ENCODE measurements at places on chromosomes 13 and 19.

DNA sequence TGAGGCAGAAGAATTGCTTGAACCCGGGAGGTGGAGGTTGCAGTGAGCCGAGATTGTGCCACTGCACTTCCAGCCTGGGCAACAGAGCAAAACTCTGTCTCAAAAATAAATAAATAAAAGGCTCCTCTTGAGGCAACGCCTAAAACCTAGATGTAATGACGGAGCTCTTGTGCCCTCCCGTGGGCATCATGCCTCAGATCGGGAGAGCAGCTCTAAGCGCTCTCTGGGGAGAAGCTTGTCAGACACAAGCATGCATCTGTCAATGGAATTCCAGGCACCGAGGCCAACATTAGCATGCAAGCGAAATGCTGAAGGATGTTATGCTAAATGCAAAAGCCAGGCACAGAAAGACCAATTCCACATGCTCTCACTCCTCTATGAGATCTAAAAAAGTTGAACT, 45.6 kb upstream of the MRI1 start:
- DNase-seq: no peak

DNA sequence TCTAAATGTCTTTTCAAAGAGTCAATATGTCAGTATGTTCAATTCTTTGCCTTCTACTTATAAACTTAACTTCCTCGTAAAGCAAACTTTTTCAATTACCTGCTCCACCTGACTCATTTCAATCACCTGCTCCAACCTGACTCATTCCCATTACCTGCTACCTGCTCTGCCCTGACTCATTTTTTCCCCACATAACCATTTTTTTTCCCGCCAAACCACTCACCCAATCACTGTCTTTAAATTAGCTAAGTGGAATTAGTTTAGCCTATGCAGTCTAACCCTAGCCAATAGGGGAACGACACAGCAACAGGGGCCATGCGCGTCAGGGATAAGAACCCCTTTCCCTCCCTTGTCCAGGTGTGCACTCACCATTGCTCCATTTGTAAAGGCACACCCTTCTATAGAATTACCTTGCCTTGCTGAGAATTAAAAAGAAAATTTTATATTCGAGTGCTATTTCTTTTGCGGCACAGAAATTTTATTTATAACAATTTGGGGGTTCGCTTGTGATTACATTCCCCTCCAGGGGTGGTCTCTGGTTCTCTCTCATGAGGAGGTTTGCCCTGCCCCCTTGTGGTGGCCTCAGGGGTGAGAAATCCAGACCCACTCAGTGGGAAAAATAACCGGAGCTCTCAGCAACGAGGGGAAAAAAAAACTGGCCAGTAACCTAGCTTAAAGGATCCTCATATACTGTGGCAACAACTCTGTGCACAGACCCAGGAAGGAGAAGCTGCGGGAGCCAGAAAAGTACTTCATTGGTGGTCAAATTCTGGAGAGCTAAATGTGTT, 193.1 kb downstream of the ZNF486 start:
- no peak for DNase-seq

DNA sequence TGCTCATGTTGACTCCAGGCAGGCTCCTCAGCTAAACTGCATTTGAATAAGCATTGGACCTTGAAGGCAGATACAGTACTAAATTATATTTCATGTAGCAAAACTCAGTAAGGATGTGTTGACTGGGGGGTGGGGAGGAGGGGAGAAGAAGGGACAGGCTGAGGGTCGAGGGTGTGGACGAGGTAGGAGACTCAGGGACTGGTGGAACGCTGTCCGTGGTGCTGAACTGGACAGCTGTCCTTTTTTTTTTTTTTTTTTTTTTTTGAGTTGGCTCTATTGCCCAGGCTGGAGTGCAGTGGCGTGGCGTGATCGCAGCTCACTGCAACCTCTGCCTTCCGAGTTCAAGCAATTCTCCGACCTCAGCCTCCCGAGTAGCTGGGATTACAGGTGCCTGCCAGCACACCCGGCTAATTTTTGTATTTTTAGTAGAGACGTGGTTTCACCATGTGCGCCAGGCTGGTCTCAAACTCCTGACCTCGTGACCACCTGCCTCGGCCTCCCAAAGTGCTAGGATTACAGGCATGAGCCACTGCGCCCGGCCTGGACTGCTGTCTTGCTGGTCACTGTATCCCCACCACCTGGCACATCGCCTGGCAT, 33.2 kb upstream of the CASP14 start:
- DNase-seq: no peak

DNA sequence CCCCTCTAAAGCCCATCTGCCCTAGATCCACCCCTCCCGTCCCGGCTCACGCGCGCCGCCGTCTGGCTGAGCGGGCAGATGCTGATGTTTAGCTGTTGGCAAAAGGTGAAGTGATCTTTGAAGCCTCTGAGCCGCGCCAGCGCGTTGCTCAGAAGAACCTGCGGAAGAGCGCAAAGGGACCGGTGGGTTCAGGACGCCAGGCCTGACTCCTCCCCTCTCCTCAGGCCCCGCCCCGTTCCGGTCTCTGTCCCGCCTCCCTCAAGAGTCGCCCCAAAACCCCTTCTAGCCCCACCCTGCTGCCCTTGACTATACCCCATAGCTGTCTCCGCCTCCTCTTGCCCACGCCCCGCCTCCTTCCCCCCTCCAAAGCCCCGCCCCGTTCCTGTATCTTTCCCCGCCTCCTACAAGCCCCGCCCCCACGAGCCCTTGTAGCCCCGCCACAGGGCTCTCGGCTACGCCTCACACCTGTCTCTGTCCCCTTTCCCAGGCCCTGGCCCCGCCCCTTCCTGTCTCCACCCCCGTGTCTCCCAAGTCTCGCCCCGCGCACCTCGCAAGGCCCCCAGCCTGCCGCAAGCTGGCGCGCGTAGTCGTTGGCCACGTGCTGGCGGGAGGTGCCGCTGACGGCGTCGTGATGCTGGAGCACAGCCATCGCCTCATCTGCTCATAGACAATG, 9.5 kb downstream of the MAN2B1 start:
- no peak for DNase-seq

- DNase-seq: peak; percentile 58
These were observed 1.2 kb downstream of the RABAC1 start for GRCh38 chr19:41957838-41958366.

DNA sequence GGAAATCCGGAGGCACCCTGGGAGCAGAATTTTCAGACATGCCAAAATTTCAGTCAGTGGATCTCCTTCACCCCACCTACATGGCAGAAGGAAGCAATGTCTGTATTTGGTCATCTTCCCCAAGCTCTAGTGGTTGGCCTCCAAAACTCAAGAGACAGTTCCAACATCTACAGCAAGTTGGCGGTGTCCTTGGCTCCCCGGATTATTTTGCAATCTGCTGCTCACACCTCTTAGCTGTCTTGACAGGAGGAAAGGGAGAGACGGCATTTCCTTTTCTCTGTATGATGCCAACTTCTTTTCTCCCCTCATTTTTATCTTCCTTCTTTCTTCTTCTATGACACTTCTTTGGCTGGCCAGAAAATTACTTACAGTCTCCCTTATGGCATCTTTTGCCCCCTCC, 159.9 kb downstream of the SUCLA2 start:
- no peak for DNase-seq

GRCh38 chr19:7744871-7745650, 2.3 kb downstream of the CD209 start:
- DNase-seq: no peak

- DNase-seq: no peak
These were observed 14.5 kb downstream of the SHISA2 start for GRCh38 chr13:26037302-26037701.

DNA sequence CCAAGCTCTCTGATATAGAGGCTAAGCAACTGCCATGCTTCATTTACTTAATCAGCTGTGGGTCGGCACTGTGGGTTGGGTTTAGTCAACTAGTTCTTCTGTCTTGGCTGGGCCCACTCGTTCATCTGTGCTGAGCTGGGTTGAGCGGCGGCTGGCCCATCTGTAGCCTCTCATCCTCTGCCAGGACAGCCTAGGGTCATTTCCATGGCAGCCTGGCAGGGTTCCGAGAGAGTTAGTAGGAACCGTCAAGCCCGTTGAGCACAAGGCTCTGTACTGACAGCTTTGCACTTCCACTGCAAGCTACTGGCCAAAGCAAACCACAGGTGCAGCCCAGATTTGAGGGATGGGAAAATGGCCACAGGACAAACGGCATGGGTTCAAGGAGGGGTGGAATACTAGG, 6.6 kb upstream of the ZNF835 start:
- no peak for DNase-seq

- no peak for DNase-seq
These were observed 7.5 kb downstream of the ARHGEF7 start for GRCh38 chr13:111122631-111123030.

DNA sequence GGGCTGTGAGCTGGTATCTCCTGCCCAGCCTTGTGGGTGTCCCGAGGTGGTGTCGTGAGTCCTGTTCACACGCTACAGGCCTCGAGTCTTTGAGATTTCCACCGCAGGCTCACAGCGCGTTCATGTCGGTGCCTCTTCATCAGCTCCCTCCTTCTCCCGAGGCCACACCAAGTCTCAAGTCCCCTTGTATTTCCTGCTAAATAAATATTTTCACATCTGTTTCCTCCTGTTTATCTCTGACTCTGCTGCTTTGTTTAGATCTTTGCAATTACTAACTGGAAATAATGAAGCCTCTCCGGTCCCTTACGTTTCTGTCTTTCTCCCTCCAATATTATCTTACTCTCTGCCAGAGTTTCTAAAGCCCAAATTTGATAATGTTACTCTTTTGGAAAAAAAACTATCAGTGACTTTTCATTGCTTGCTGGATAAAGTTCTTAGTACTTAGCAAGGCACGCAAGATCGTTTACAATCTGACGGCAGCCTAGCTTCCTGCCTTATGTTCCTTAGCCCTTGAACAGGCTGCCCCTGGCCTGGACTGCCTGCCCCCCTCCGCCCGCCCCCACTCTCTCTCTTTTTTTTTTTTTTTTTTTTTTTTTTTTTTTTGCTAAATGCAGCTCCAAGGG, 130.5 kb upstream of the RNF113B start:
- no peak for DNase-seq

DNA sequence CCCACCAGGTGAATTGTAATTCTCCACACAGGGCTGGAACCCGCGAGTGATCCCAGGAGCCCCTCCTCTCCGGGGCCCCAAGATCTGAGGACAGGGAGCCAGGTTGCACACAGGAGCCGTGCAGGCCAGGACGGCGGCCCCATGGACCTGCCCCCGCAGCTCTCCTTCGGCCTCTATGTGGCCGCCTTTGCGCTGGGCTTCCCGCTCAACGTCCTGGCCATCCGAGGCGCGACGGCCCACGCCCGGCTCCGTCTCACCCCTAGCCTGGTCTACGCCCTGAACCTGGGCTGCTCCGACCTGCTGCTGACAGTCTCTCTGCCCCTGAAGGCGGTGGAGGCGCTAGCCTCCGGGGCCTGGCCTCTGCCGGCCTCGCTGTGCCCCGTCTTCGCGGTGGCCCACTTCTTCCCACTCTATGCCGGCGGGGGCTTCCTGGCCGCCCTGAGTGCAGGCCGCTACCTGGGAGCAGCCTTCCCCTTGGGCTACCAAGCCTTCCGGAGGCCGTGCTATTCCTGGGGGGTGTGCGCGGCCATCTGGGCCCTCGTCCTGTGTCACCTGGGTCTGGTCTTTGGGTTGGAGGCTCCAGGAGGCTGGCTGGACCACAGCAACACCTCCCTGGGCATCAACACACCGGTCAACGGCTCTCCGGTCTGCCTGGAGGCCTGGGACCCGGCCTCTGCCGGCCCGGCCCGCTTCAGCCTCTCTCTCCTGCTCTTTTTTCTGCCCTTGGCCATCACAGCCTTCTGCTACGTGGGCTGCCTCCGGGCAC, 3.9 kb downstream of the FFAR1 start:
- no peak for DNase-seq

DNA sequence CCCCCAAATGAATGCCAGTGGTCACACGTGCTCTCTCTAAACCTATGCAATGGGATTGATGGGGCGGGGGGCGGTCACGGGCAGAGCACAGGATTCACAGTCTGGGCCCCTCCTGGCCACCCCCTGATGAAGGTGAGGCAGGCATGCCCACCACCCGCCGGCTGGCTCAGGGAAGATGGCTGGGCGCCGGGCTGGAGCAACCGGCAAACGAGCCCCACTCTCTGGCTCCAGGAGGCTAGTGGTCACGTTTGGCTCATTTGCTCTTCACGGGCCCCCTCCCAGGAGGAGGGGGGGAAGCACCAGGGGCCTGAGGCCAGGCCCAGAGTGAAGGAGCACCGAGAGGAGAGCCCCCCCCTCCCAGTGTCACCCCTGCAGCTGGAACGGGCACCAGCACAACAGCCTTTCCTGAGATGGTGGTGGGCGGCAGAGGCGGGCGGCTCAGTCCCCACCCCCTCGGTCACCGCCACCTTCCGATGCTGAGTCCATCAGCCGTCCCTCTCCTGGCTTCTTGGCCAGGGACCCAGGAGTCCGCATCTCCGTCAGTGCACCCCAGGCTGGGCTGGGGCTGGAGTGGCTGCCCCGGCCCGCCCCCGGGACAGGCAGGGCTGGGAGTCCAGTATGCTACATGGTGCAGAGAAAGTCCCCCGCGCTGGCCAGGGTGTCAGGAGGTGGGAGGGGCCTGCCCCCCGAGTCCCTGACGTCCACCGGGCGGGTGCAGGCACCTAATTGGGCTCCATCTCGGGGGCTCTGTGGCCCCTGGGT, 9.7 kb downstream of the BBC3 start:
- DNase-seq: no peak

GRCh38 chr19:3950871-3951861, 18.3 kb downstream of the NMRK2 start:
- DNase-seq: no peak

- peak; percentile 59 for DNase-seq
These were observed 33.6 kb downstream of the ZNF383 start for GRCh38 chr19:37251308-37252229.

DNA sequence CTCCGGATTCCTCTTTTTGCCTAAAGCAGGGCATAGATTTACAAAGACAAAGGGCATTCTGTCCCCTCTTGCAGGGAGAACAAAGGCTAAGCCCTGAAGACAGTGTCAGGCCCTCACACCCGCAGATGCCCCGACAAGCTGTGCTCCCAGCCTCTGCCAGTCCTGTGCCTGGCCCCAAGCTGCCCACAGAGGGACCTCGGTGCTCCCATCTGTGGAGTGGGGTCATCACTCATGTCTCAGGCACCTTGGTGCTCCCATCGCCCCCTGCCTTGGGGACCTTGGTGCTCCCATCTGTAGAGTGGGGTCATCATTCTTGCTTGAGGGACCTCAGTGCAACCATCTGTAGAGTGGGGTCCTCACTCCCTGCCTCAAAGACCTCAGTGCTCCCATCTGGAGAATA, 24.3 kb downstream of the C13orf46 start:
- no peak for DNase-seq

- DNase-seq: no peak
These were observed 884 bp upstream of the CBY2 start for GRCh38 chr13:45700971-45701900.

DNA sequence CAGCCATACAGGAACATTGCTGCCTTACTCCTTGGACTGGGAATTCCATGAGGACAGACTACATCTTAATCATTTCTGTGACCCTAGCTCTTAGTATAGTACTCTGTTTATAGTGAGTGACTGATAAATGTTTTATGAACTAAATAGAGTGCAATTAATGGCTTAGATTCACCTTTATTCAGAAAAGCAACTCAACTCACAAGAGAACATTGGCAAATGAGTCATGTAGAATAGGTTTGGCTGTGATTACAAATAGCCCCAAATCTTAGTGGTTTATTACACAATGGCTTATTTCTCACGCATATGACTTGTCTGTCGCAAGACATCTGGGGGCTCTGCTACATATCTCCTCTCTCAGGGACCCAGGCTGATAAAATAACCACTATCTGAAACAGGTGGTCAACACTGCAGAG, 121.6 kb upstream of the KL start:
- no peak for DNase-seq

- DNase-seq: no peak
These were observed 2.7 kb upstream of the ZNF507 start for GRCh38 chr19:32342695-32343094.

GRCh38 chr19:3444695-3445234, 35.6 kb downstream of the SMIM24 start:
- DNase-seq: no peak

Measured in CD4-positive, alpha-beta T cell treated with Interferon gamma for 1 hour (primary cell).